ENCODE measurements at places on chromosomes 2 and 18.

GRCh38 chr18:44899832-44900231 is 219.1 kb downstream of the SETBP1 start:
- no peak for DNase-seq

DNA sequence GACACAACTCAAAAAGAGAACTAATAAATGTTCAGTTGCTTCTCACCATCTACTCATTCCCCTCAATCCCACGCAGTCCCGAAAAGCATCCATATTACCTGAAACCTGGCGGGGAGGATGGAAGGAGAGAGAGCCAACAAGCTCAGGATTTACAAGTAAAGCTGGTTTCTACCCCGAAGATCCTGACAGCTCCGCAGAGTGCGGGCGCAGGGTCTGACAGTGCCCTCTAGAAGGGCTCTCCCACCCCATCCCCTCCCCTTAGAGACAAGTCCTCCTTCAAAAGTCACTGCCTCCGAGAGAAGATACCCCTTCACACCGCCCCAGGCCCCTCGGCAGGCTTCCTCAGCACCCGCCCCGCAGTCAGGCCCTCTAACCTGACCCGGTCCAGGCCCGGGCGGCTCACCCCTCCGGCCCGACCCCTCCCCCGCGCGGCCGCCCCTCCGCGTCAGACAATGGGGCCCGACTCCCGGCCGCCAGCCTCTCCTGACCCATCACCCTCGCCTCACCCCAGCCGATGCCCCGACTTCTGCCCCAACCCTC is 550 bp downstream of the RAB1A start:
- DNase-seq, result no peak

- DNase-seq, result no peak
These were observed 370.8 kb upstream of the NT5C1B start for GRCh38 chr2:18959952-18960717.

DNA sequence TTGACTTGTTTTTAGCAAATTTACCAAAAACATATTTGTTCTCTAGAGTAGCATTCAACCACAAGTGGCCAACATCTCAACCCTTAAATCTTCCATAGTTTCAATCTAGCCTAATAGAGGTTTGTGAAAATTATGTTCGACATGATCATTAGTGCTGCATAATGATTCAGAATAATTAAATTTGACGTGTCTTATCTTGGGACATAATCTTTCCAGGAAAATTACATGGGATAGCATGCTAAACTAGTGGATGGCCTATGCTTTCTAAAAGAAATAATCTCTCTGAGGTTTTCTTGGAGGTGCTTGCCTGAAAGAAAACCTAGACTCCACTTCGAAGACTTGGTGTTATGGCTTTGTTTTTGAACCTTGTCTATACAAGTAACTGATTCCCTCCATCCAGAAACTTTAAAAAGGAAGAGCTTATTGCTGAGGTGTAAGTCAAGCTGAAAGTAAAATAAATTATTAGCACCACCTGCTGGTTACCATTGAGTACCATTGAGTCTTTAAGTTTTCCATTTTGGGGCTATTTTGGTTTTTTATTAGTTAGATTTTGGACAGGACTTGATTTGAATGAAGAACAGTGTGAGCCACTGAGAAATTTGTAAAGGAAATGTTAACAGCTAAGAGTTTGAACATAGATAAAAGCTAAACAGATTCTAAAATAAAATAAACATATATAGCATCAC is 32.7 kb downstream of the COX7A2L start:
- DNase-seq, result peak; percentile 33

DNA sequence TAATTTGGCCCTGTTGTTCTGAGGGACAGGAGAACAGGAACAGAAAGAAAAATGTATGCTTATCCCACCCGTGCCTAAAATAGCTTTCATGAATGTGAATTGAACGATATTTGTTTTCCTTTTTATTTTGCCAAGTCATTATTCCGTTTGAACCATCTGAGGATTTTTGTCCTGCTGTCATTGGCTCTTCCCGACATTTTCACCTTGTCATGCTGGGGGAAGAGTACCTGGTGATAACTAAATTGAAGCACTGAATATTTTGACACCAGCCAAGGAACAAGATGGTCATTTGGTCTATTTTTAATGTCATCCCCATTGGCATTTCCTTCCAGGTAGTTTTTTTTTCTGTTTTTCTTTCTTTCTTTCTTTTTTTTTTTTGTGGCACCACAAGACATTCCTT is 204.1 kb downstream of the DCC start:
- no peak for DNase-seq

DNA sequence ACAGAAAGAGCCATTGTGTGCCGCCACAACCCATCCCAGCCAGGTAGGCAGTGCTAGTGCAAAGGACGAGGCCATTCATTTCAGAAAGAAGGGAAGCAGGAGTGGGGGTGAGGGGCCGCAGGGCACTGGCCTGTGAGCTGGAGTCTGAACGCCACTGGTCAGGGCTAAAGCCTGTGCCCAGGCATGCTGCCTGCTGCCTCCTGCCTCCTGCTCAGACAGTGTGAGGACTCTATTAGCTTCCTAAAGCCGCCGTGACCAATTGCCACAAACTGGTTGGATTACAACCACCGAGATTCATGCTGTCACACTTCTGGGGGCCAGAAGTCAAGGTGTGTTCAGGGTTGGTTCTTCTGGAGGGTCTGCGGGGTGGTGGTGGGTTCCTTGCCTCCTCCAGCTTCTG is 21.2 kb downstream of the ACKR3 start:
- DNase-seq, result no peak

DNA sequence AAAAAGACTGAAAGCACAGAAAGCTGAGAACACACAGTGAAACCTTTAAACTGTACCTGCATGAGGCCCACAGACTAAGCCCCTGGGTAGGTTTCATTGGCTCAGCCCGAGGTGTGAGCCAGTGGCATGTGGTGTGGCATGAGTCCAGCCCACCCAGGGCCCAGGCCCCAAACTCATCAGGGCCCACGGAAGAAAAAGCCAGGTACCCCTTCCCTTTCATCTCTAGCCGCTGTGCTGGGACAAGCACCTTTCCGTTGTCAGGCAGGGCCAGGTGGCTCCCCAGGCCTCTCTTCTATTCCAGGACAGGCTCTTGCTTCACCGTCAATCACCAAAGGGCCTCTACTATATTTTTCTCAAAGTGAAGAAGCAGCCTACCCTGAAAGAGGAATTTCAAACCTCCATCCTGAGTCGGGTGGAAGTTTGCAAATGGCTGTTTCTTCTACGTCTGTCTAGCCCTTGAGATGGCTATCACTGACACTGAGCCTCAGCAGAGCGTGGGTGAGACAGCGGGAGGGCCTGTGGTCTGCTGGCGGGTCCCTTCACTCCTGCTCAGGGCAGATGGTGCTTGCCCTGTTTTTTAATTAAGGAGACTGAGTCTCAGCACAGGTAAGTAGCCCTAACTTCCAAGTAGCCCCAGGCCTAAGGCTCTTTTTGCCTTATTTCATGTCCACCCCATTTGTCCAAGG is 8.6 kb downstream of the DNAJB2 start:
- no peak for DNase-seq

- no peak for DNase-seq
These were observed 347.5 kb upstream of the CELF4 start for GRCh38 chr18:37913051-37913450.

DNA sequence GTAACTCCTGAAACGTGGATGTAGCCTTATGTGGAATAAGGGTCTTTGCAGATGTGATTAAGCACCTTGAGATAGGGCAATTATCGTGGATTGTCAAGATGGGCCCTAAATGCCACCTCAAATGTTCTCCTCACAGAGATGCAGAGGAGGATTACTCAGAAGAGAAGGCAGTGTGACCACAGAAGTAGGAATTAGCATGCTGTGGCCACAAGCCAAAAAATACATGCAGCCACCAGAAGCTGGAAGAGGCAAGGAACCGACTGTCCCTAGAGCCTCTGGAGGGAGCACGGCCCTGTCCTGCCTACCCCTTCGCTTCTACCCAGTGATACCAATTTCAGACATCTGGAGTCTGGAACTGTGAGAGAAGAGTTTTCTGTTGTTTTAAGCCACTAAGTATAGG is 47.3 kb upstream of the MGAT5 start:
- peak; percentile 80 for DNase-seq

- no peak for DNase-seq
These were observed 185.9 kb upstream of the HAAO start for GRCh38 chr2:42978175-42978886.

Measured in EL (cell line).